HepG2 (cell line): ENCODE measurements at places on chromosomes 4 and X. TPM values are rescaled to one million over a fixed set of nuclear protein-coding genes. Genes with fewer than 3 reads are reported as not detected.

The TCEANC gene
- 0.97 and 1.5 TPM in 2 replicates for total RNA-seq

The CDS1 gene
- total RNA-seq, result 2.1 TPM in 2 replicates

The SPON2 gene
- 12.5 and 17.4 TPM in 2 replicates for total RNA-seq

The MAOB gene
- 11.0 and 22.5 TPM in 2 replicates for total RNA-seq

The NXF2B gene
- not detected in 2 replicates for total RNA-seq

The ATP2B3 gene
- total RNA-seq, result not detected in 2 replicates

The SATL1 gene
- total RNA-seq, result not detected in 2 replicates

The DDIT4L gene
- not detected in 2 replicates for total RNA-seq

The UGT2B15 gene
- 0.04 TPM in 1 of 2 replicates, not detected in the other for total RNA-seq

The ABCE1 gene
- 139 and 226 TPM in 2 replicates for total RNA-seq

The CXCL6 gene
- total RNA-seq, result not detected in 2 replicates

The AADAT gene
- total RNA-seq, result 6.1 and 6.8 TPM in 2 replicates

DNA sequence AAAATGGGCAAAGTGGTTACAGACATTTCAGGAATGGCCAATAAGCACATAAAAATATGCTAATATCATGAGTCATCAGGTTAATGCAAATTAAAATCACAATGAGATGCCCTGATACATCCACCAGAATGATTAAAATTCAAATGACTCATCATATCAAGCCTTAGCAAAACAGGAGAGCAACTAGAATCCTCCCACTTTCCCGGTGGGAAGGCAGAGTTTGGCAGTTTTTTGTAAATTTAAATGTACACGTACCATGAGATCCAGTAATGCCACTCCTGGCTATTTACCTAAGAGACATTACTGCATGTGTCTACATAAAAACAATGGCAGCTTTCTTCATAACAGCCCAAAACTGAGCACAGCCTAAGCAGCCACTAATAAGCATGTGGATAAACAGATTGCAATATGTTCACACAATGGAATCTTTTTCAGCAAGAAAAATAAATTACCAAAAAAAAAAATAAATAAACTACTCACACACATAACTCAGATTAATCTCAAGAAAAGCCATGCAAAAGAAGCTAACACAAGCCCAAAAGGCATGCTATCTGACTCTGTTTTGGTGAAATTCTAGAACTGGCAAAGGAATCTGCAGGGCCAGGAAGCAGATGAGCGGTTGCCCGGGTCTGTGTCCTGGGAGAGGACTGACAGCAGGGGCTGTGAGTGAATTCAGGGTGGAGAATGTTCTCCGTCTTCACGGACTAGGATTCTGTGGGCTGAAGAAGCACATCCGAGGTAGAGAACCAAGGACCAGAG, 48.8 kb downstream of the AFAP1 start:
- peaks cover 43% of the 10 kb centered on the region for H3K4me1 ChIP-seq
- peak; percentile 56 for DNase-seq
- H3K36me3 ChIP-seq, result no peaks in the 10 kb centered on the region
- peak overlapping the region; percentile 44 for H3K27ac ChIP-seq

DNA sequence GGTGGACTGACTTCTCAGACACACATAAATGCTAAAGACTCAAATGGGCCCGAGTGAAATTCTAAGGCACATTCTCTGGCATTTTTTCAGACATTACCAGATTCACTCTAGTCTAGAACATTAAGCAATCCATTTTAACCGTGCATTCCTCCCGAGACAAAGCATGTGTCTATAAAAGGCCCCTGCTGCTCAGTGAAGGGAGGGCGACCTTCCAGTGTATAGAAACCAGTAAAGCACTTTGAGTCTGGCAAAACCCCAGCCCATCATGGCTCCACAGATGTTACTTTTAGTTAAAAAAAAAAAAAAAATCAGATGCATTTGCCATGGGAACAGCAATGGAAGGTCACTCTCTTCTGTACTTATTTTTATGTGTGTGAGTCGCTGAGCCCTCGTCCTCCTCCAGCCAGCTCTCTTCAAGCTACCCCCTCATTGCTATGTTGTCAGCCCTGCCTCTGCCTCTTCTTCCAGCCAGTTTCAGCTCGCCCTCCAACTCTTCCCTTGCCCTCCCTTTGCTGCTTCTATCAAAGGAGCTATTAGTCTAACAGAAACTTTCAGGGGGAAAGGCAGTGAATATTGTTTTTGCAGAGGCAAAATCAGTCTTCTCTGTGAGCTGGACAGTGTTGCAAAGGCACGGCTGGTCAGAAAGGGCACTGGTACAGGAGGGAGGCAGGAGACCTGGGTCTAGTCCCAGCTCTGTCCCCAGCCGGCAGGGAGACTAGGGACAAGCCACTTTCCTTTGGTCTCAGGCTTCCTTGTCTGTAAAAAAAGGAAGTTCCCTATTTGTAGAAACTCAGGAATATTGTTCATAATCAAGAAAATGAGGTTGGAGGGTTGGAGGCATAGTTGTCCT, 644.2 kb downstream of the ZNF674 start:
- H3K36me3 ChIP-seq, result no peaks in the 10 kb centered on the region
- H3K27me3 ChIP-seq, result no peaks in the 10 kb centered on the region
- H3K27ac ChIP-seq, result no peak overlapping the region
- H3K4me3 ChIP-seq, result no peak overlapping the region

DNA sequence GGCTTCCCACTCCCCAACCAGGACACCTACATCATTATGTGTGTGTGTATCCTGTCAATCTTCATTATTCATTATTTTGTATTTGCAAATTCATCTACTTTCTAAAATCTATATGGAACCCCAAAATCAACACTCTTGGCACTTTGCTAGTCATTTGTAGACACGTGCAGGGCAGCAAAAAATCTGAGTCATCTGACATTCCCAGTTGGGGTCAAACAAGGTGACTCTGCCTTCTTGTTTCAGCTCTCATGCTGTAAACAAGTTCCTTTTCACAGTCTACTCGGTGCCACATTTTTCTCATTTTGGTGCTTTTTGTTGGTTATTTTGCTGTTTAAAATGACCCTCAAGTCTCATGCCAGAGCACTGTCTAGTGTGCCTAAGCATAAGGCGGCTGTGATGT, 5.9 kb downstream of the MRFAP1L1 start:
- H3K36me3 ChIP-seq, result peaks cover 8% of the 10 kb centered on the region; the same call in 2 of the 3 replicates
- H3K4me3 ChIP-seq, result no peak overlapping the region
- no peaks in the 10 kb centered on the region for H3K27me3 ChIP-seq

DNA sequence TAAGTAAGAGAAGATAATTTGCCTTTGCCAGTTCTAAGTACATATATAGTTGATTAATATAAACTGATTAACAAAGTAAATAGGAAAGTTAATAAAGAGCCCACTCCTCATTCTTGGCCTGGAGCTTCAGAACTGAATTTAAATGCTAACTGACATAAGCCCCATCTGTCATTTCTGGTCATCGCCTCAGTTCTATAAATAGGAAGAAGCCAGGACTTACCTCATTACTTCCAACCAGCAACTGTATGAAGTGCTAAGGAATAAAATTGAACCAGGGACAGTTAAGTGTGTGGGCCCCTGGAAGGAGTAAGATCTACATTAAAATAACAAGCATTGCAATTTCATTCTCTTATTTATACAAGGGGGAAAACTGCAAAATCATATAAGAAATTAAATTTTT, 52.0 kb upstream of the PDLIM5 start:
- H3K27ac ChIP-seq, result no peak overlapping the region
- no peak overlapping the region for H3K4me3 ChIP-seq
- no peak for DNase-seq
- no peaks in the 10 kb centered on the region for H3K4me1 ChIP-seq
- H3K27me3 ChIP-seq, result no peaks in the 10 kb centered on the region
- H3K36me3 ChIP-seq, result no peaks in the 10 kb centered on the region

DNA sequence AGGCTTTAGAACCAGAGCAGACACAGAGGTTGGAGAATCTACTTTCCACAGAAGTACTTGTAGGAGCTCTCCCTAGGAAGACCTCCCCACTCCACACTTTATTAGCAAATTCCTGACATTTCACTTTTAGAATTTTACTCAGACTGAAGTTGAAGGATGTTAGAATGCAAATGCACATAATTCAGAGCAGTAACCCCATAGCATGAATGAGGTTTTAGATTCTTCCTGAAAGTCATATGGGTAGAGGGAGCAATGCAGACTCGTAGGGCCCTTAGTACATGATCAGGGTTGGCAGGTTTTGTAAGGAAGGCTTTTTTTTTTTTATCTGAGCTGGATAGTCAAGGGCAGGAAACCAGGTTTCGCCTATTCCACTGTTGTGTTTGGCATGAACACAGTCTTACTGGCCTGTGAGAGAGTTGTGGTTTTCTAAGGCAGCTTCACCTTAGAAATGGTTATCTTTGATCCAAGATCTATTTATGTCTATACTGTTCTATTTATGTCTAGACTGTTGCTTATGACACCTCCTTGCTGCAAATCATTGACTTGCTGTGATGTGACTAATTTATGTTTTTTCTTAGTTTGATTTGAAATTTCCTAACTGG, 48.9 kb downstream of the SPATA18 start:
- no peak overlapping the region for H3K27ac ChIP-seq
- H3K27me3 ChIP-seq, result no peaks in the 10 kb centered on the region
- no peak overlapping the region for H3K4me3 ChIP-seq
- H3K36me3 ChIP-seq, result no peaks in the 10 kb centered on the region
- DNase-seq, result no peak

DNA sequence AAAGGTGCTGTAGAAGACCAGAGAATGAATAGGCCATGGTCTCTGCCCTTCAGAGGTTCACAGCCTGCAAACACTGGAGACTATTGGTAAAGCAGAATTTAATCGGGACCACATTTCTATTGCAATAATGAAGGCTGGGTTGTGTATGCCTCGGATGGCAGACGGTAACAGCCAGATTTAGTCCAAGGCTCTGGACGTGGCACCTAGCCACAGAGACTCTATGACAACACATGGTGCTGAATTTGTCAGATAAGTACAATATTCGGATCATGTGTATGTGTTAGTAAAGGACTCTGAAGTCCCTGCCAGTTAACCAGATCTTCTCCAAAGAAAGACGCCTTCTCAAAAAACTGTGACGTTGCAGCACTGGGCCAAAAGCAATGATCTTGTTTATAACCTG, 129.0 kb downstream of the DCTD start:
- no peak overlapping the region for H3K4me3 ChIP-seq
- H3K4me1 ChIP-seq, result no peaks in the 10 kb centered on the region
- DNase-seq, result no peak
- H3K27me3 ChIP-seq, result no peaks in the 10 kb centered on the region
- H3K36me3 ChIP-seq, result no peaks in the 10 kb centered on the region
- H3K27ac ChIP-seq, result no peak overlapping the region

- H3K4me3 ChIP-seq, result no peak overlapping the region
- peaks cover 14% of the 10 kb centered on the region for H3K4me1 ChIP-seq
- H3K27me3 ChIP-seq, result no peaks in the 10 kb centered on the region
Observed at GRCh38 chrX:15570145-15570544, 30.6 kb downstream of the ACE2 start.

- H3K27me3 ChIP-seq, result no peaks in the 10 kb centered on the region; the same call in 1 of the 3 replicates
- H3K4me1 ChIP-seq, result no peaks in the 10 kb centered on the region
Observed at GRCh38 chr4:1408418-1408817, 2.2 kb upstream of the NKX1-1 start.
